ENCODE measurements at places on chromosomes 1 and 21.

DNA sequence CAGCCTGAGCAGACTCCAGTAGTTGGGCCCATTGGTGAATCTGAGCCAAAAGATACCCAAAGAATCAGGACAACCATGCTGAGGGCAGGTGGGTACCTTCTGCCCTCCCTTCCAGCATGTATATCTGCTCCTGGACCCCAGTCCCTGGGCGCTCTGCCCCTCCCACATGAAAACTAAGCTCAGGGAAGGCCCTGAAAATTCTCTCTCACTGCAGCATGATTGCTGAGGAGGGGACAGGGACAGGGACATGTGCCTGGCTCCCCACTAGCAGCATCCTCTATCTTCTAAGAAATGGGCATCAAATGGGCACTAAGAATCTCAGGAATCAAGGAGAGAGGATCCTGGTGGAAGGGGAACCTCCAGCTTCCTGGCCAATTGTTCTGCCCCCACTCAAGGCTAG, 446.0 kb downstream of the MATN1 start:
- no peak for DNase-seq

DNA sequence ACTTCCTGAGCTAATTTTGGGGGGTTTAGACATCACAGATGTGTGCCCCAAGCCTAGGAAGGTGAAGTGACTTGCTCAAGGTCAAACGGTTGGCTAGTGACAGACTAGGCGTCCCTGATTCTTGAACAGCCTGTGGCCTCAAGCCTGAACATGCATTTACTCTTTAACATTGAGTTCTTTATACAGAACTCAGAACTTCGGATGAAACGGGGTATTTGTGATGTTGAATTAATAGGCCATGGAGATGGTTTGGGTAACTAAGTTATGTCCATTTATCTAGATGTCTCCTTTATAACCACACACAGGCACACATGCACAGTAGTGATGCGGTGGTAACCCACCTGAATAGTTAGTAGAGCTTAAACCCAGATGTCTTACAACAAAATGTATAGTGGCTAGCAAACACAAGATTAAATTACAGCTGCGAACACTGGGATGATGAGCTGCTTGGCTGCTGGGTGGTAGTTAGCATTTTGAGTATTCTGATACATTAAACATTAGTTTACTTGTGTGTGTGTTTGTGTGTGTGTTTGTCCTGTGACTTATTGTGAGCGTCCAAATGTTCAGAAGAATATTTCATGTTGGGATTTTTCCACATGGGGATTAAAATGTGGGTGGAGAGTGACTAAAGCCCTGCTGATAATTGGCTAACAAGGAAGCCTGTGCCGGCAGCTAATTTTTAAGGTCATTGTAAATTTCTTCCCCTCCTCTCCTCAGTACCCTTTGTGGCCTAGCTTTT, 2.3 kb downstream of the ATP1A1 start:
- no peak for DNase-seq

DNA sequence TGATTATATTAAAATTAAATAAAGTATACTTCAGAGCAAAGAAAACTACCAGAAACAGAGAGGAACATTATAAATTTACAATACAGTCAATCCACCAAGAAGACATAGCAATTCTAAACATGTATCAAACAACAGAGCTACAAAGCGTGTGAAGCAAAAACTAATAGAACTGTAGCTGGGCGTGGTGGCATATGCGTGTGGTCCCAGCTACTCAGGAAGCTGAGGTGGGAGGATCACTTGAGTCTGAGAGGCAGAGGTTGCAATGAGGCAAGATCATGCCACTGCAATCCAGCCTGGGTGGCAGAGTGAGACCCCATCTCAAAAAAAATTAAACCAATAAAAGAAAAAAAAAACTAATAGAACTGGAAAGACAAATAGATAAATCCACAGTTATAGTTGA, 12.3 kb downstream of the CCDC185 start:
- no peak for DNase-seq

DNA sequence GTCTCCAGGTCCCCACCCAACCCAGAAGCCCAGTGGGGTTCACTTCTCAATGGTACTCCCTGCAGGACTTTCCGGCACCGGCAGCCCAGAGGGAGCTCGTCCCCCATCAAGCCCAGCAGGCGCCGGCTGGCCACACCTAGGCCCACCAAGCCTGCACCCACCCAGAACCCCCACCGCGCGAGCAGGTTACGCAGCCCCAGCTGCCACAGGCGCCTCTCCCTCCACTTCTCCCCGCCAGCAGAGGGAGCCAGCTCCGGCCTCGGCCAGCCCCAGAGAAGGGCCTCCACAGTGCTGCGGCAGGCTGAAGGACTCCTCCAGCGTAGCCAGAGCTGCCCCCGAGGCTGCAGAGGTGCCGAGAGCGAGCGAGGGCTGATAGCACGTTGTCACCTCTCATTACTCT, 722.3 kb downstream of the PLA2G4A start:
- DNase-seq: no peak

- DNase-seq: no peak
Observed at GRCh38 chr1:34831721-34832246, 27.8 kb downstream of the SMIM12 start.

GRCh38 chr1:36857754-36858153, 176.6 kb downstream of the GRIK3 start:
- DNase-seq: no peak

GRCh38 chr1:110309139-110309538, 30.0 kb upstream of the RBM15 start:
- no peak for DNase-seq

DNA sequence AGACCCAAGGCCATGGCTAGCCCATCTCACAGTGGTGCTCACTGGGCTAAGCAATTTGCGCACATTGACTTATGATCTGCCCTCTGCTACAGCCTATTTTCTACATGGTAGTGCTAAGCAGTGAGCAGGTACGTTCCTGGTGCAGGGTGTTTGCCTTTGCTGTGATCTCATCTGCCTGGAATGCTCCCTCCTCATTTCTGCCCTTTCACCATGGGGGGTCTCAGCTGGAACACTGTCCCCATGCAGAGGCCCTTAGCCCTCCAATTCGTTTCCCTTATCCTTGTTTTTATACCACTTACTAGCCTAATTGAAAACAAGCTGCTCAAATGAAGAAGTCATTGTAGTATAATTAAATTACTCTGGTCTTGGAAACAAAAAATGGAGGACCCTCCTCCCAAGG, 2.0 kb upstream of the B3GALT5 start:
- DNase-seq: no peak

- no peak for DNase-seq
Observed at GRCh38 chr1:219574484-219575087, 38.3 kb downstream of the ZC3H11B start.

DNA sequence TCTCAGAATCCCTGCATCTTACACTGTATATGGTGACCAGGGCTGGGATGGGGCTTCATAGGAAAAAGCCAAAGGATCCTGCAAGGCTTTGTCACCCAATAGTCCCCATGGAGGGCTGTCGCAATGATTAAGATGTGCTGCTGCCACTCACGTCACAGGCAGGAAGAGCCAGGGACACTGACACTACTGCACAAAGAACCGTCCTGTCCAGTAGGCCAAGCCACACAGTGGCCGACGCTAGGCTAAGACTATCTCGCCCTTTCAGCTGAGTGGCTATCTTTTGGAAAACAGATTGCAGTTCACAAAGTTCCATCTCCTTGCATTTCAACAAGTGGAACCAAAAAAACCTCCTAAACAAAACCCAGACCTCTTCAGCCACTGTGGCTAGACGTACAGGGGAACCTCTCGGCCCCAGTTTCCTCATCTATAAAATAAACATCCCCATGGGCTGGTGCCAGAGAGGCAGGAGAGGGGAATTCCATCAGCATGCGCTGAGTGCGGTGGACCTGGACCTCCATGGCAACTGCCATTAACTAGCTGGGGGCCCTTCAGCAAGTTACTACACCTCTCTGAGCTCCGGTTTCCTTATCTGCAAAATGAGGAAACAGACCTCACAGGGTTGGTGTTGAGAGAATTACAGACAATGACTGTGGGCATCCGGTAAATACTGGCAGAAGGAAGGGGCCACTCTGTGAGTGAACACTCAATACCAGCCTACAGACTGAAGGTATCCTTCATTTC, 8.7 kb downstream of the CAPZB start:
- no peak for DNase-seq

DNA sequence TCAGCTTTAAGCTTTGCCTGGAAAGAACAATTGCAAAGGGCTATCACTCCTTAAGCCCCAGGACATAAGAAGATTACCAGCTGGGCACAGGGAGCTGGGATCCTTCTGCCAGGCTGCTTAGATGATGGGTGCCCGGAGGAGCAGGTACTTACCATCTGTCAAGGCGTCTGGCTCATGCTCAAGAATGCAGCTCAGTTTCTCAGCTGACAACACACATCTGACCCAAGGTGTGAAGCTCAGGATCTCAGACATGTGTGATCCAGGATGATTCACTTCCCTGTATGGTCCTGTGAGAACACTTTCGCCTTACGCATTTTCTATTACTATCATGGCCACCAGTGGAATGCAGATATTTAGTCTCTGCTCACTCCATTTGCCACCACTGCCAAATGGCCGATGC, 14.7 kb upstream of the DISC1 start:
- DNase-seq: no peak

- DNase-seq: peak; percentile 56
Observed at GRCh38 chr1:211259638-211260126, 516 bp downstream of the RCOR3 start.

DNA sequence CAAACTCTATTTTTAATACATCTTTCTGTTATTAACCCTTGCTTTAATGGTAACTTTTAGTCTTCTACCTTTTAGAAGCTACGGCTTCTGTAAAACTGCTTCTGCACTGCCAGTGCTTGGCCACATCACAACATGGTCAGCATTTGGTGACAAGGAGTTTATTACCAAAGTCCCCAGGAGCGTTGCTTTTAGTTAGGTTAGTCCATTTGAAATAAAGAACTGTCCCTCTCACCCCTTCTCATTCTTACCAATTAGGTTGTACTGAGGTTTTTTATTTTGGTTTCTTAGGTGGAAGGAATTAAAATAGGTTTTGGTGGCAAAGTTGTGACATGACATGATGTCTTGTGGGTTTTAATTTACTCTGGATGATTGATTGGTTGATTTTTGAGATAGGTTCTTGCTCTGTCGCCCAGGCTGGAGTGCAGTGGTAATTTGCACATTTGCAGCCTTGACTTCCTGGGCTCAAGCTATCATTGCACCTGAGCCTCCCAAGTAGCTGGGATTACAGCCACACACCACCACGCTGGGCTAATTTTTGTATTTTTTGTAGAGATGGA, 39.2 kb downstream of the SPEN start:
- DNase-seq: no peak

DNA sequence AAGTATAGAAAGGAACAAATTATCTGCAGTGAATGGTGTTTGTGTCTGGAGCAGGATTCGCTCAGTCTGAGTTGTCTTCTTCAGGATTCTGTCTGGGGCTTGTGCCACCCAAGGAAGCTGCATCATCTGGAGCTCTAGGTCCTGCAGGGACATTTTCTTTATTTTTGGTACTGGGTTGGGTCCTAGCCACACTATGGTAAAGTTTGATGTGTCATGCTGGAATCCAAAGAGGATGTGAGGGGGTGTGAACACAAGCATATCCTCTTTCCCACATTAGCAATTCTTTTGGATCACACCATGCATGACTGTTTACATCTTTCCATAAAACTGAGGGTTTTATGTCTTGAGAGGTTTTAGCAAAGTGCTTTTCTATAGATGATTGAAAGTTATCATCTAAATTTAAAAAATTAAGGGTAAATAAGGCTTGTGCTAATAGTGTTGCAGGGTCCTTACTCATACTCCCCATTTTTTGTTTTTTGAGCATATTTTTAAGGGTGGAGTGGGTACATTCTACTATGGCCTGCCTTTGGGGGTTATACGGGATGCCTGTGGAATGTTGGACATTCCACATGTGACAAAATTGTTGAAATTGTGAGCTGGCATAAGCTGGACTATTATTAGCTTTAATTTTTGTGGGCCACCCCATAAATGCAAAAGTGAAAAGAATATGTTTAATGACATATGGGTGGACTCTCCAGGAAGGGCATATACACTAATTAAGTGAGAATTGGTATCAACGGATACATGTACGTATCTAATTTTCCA, 152.0 kb upstream of the HMCN1 start:
- no peak for DNase-seq

DNA sequence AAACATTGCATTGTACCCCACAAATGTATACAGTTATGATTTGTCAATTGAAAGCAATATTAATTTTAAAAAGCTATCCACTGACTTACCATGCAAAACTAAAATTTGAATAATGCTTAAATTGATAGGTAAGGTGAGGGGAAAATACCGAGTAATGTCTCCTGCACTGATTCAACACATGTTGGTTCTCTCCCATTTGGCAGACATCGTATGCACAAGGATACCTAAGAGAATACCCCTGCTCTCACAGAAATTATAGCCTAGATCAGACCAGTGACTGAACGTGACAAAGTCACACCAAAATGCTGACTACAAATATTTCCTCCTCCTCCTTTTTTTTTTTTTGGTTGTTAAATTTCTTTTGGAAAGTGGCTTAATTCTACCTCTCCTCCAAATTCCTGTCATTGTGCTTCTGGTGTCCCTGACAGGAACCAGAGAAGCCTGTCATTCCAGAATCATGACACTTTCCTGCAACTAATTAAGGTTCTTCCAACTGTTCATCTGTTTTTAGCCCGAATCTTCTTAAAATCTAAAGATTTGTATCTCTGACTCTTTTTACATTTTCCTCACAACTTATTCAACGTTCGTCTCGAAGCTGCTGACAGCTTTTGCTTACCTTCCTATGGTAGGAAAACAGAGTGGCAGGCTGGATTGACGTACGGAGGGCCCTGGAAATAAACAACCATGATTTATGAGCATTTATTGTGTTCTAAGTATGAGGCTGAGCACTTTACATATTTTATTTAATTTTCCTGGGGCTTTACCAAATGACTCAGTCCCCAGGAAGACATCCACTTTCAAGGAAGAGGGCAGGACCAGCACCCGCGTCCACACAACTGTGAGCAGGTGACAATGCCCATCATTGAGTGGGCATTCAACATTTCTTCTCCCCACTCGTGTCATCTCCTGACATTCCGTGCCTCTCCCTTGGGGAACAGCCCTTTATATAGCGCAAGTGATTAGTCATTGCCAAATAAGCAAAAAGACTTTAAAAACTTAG, 57.9 kb upstream of the KCNE2 start:
- DNase-seq: no peak

DNA sequence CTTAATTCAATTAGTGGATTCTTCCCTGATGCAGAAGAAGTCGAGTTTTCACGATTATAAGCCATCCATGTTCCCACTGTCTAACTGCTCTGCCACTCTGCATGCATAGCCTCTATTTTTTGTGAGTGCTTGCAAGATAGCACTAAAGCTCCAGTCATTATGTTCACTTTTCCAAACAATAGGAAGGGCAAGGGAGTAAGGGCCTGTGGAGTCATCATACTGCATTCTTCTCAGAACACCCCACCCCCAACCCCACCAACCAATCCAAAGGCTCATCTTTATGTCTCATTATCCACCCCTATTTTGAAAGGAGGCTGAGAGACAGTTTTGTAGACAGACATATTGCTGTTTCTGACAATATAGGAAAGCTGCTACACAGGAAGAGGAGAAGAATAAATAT, 471.7 kb upstream of the ADGRL2 start:
- no peak for DNase-seq
